ENCODE measurements at places on chromosomes 1 and 21.

GRCh38 chr21:21898801-21899200 is 900.6 kb downstream of the NCAM2 start:
- no peak for DNase-seq

GRCh38 chr1:161440312-161440894 is 64.9 kb upstream of the FCGR2A start:
- peak; percentile 35 for DNase-seq

GRCh38 chr1:170126696-170127095 is 19.1 kb upstream of the NTMT2 start:
- no peak for DNase-seq

GRCh38 chr1:65490231-65491009 is 70.0 kb downstream of the LEPR start:
- no peak for DNase-seq

DNA sequence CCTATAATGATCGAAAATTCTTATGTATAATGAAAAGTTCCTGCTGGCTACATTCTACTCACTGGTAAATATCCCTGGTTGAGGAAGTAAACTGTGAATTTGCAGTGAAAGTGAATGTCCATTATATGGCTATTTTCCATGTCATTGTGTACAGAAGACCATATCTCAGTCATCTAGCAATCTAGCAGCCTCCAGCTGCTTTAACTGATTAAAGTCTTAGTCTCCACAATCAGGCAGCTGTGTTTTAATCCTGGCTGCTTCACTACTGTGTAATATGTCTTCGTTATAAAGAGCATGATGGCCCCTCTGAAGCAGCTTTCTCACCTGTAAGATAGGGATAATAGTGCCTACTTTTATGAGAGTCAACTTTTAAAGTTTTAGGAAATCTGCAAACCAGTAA is 11.4 kb downstream of the CLCA2 start:
- no peak for DNase-seq

DNA sequence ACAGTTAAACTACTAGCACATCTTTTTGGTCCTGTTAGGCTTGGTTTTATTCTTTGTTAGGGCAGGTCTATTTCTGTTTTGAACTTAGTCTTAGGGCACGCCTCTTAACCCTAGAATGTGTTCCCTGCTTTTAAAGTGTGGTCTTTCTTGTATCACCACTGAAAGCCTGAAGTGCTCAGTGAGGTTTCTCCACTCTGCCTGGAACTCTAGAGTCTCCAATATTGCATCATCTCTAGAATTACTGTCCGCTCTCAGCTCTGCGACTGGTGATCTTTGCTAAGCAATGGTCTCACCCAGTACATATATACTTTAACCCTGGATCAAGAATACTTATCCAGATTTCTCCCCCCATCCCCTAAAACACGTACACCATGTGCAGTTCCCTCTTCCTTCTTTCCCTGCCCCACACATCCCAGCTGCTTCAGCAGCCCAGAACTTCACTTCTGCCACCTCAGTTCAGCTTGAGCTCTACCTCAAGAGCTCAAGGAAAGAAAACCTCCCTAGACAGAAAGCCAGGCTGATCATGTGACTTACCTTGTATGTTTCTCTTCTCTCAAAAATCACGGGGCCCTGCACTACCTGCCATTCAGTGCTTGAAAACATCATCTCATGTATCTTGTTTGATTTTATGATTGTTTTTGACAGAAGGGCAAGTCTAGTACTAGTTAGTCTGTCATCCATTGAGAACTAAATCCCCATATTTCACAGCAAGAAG is 59.9 kb downstream of the TENT5C start:
- no peak for DNase-seq

DNA sequence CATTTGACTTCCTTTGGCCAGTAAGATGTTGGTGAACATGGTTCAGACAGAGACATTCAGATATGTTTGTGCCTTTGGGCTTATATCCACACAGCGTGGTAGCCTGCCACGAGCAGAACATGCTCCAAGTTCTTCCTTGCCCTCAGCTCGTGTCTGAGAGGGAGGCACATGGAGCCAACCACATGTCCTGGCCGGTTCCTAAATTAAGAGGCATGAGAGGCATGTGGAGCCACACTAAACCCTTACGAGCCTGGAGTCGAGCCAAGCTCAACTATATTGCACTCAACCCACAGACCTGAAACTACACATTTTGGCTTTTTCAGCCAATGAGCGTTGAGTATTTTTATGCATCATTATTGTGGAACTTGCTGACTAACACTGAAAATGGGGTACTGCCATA is 133.7 kb upstream of the KCNK1 start:
- no peak for DNase-seq

GRCh38 chr21:37939251-37939650 is 23.0 kb upstream of the KCNJ6 start:
- no peak for DNase-seq

DNA sequence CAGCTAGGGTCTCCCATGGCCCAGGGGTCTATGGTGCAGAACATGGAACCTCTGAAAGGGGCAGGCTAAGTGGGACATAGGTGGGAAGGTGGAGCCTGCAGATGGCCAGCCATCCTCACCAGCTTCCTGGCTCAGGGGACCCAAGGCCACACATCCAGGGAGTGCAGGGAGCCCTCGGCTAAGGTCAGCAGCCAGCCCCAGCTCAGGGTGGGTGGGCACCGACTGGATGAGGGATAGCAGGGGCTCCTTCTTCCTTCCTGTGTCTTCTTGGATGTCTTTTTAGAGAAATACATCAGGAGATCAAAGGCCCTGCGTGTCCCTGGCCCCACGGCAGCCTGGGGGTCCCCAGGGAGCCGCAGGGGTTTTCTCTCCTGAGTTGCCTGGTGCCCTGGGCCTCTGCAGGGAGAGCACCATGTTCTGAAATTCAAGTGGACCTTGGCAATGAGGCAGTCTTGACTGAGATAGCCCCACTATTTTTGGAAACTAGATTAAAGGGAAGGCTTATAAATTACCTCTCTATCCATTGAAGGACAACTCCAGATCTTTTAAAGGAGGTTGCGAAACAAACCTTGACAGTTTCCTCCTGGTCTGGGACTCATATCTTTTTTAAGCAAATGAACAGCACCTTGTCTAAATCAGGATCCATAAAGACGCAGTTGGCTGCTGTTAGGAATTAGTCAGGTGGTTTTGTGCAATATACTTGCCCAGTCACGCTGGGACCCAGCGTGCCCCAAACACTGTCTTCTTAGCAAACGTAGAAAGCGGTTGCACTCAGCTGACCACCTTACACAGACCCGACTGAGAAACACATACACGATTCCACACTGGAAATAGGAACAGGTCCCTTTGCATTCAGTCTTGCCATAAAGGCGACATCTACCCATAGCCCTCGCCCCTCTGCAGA is 242.3 kb downstream of the TOMM20 start:
- no peak for DNase-seq

- DNase-seq, result no peak
Observed at GRCh38 chr1:166730299-166730888, 108.9 kb upstream of the POGK start.

DNA sequence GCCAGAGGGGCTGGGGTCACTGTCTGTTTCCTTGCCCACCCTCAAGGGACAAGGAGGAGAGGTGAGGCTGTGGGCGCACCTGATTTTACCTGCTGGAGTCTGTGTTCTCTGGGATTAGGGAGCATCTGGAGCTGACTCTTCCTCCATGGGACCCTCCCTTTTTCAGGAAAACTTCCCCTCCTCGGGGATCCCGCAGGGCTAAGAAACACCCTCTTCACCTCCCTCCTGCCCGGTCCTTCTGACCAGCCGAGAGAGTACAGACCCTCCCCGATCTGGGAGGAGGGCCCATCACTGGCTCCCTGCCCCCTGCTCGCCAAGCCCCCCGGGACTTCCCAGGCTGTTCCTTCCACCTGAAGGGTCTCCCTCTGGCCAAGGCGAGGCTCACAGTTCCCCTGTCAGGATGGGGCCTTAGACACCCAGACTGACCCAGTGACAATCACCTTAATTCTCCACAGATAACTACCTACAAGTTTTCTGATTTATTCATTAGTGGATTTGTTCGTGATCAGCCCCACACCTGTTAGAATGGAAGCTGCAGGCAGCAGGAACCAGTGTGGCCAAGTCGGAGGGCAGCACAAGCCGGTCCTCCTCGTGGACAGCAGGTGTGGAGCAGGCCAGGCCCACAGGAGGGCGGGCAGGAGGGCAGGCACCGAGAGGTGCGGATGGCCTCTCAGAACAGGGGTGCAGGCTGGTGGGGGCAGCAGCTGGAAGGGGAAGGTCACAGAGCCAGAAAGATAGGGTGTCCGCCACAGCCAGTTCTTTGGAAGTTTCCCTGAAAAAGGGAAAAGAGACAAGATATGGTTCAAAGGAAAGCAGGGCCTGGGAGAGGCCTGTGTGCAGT is 15.9 kb upstream of the SAMD11 start:
- no peak for DNase-seq

DNA sequence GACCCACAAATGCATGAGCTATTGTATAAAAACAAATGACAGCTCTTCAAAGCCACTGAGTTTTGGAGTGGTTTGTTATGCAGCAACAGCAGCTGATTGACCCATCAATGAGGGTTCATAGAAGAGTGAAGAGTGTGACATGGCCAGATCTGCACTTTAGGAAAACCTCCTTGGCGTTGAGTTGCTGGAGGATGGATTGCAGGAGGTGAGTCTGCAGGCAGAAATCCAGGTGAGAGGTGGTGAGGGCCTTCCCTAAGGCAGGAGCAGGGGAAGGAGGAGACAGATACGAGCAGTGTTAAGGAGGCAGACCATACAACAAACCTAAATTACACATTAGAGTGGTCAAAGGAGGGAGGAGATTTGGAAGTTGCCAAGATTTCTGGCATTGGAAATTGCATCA is 169.3 kb upstream of the CSF3R start:
- no peak for DNase-seq

- DNase-seq, result no peak
Observed at GRCh38 chr21:39429445-39429844, 16.1 kb downstream of the LCA5L start.

DNA sequence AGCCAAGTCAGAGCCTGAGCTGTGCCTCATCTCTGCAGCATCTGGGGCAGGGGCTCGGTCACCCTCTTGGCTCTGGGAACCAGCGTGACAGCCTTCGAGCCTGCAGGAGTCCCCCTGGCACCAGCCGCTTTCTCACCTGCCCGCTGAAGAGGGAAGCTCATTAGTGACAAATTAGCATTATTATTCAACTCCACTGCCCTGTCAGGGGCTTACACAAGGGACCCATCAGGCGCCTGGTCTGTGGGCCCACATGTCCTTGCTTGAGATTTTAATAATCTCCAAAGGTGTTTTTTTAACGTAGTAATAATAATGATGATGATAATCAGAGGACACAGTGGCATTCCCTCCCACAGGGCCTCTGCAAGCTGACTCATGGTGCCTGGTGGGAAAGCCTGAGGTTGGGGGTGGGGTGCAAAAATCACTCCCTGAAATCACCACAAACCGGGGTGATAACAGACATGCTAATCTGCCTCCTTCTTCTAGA is 98.1 kb upstream of the IGSF21 start:
- no peak for DNase-seq

DNA sequence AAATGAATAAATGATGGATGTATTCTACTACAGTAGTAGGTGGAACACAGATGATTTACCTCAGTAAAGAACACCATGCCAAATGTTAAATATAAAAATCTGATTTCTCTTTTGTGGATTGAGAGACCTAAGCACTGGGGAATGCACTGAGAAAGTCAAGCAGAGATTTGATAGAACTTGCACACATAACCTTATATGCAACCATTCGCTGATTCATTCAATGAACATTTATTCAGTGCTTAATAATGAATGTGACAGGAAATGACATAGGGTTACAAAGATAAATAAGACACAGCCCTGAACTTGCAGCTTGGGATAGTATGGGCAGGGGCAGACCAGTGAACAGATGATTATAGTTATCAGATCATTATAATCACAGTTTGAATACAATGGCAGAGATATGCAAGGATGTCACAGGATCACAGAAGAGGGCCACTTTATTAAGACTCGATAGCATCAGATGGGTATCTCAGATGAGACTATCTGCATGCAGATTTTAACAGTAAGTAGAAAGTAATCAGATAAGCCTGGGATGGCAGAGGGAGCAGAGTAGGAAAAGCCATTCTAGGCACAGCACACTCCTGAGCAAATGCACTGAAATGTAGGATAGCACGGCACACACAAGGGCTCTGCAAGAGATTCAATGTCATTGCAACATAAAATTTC is 169.4 kb downstream of the ASTN1 start:
- no peak for DNase-seq

All from stimulated activated CD4-positive, alpha-beta T cell treated with anti-CD3 and anti-CD28 coated beads, Interleukin-4, amount 100 ng/mL, for 4 hours (primary cell).